ENCODE measurements at places on chromosomes 4 and X.

DNA sequence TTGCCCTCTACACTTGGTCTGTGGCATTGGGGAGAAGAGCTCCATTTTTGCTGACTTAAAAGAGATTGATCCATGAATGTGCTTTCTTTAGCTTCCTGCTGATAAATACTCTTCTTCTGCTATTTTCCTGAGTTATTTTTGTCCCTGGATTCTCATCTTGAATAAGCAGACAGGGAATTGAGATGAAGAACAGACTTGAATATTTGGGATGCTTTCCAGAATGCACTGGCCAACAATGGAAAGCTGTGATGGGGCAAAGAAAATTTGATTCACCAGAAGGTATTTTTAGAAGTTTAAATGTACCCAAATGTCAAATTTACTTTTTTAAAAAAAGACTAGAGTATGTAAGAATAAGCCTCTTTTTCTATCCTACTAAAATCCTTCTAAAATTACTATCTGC is 309.9 kb upstream of the PPP1R2C start:
- no peak for DNase-seq

DNA sequence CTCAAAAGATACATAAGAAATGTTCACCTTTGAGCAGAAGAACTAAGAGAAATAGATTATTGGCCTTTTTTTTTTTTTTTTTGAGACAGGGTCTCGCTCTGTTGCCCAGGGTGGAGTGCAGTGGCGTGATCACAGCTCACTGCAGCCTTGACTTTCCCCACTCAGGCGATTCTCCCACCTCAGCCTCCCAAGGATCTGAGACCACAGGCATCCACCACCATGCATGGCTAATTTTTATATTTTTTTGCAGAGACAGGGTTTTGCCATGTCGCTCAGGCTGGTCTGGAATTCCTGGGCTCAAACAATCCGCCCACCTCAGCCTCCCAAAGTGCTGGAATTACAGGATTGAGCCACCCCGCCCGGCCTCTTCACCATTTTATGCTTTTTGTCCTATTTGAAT is 2.9 kb upstream of the TLR6 start:
- no peak for DNase-seq

DNA sequence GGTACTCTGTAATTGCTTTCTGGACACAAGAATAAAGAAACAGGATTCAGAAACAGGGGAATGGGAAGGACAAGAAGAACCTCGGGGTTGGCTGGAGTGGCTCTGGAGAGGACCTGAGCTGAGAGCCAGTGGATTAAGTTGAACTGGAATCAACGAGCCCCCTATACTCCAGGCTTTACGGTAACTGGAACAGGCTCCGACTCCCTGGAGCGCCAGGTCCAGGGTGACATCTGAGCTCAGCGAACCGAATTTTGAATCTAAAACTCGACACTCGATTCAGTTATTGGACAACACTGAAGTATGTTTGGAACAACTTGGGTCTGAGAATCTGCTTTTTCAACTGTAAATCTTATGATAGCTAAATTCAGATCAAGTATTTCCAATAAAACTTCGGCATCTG is 23.9 kb downstream of the HMX1 start:
- DNase-seq: no peak

GRCh38 chr4:70901607-70901983 is 574 bp upstream of the MOB1B start:
- no peak for DNase-seq

GRCh38 chr4:84385203-84385602 is 113.9 kb downstream of the NKX6-1 start:
- DNase-seq: no peak

- DNase-seq: no peak
Observed at GRCh38 chrX:24169211-24169610, 19.7 kb downstream of the ZFX start.
